ENCODE measurements at places on chromosomes 16 and 17.

DNA sequence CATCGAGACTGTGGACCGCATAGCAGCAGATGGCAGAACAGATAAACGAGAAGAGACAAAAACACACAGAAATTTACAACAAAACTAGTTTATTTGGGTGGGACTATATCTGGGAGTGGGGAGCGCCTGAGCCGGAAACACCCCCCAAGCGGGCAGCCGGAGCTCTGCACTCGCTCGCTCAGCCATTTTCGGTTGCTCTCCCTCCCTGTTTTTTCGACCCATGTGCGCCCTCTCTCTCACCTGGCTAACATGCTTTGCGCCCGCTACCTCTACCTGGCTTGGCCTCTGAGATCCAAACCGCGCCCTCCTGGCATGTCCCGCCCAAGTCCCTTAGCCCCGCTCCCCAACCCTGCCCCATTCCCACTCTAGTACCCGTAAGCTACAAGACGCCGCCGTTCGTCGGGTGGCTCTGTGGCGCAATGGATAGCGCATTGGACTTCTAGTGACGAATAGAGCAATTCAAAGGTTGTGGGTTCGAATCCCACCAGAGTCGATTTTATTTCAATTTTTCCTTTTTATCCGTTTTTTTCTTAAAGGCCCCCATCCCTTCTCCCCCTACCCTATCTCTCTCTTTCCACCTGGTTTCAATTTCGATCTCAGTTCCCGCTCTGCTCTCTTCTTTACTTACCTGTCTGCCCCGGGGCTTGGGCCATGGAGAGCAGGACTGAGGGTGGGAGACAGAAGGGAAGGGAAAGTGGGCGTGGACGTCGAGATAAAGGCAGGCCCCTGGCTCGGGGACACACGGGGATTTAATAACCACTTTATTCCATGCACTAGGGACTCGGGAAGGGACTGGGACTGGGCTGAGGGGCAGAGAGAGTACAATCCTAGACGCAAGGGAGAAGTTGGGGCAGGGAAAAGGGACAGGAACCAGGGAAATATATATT is 2.4 kb upstream of the ALOXE3 start:
- DNase-seq, result peak; percentile 89

GRCh38 chr17:52376137-52376536 is 217.6 kb upstream of the CA10 start:
- no peak for DNase-seq

DNA sequence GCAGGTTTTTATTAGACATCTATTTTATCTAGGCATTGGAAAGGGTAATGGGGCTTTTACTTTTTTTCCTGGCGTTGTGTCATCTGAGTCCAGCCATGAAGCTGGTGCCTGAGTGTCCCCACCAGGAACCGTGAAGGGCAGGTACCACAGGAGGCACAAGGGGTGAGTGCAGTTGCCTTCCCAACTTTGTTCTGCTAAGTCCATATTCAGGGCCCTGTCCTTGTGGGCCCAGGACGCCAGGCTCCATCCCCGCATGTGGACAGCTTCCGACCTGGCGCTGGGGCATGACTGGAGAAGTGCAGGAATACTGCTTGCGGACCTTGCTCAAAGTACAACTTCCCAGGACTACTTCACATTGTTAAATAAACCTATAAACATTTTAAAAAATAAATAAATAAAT is 60.6 kb downstream of the KPNA2 start:
- DNase-seq, result no peak

DNA sequence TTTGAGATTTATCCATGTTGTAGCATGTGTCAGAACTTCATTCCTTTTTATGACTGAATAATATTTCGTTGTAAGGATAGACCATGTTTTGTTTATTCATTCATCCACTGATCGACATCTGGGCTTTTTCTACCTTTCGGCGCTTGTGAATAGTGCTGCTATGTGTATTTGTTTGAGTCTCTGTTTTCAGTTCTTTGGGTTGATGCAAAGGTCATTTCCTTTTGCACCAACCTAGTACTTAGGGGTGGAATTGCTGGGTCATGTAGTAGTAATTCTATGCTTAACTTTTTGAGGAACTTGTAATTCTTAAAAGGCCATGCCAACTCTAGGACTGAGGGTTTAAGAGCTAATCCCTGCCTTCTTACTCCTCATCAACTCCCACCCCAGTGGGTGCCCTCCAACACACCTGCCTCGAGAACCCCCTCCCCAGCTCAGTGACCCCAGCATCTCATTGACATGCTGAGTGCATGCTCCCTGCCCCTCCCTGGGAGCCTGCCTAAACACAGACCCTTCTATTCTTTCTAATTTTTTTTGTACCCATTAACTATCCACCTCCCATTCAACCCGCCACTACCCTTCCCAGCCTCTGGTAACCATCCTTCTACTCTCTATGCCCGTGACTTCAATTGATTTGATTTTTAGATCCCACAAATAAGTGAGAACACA is 51.2 kb downstream of the ABAT start:
- DNase-seq, result no peak

DNA sequence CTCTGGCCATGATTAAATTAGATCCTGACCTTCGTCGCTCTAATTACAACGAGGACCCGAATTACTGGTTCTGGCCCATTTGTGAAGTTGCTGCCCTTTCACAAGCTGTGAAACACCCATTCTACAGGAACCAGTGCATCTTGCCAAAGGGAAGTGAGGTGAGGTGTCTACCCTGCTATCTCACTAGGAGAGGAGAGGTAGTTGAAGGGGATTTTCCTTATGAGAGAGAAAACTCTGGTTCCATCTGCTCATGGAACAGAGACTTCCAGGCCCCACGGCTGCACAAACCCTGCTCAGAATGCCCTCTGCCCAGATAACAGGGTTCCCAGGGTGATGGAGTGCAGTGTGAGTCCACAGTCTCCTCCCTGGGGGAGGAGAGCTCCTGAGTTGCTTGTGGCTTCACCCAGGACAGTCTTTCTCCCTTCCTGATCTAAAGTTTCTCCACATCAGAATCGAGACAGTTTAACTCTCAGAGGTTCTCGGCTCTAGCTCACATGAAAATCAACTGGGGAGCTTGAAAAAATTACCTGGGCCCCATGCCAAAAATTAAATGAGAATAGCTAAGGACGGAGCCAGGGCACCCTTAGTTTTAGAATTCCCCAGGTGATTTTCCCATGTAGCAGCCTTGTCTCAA is 7.8 kb upstream of the SSTR2 start:
- no peak for DNase-seq

DNA sequence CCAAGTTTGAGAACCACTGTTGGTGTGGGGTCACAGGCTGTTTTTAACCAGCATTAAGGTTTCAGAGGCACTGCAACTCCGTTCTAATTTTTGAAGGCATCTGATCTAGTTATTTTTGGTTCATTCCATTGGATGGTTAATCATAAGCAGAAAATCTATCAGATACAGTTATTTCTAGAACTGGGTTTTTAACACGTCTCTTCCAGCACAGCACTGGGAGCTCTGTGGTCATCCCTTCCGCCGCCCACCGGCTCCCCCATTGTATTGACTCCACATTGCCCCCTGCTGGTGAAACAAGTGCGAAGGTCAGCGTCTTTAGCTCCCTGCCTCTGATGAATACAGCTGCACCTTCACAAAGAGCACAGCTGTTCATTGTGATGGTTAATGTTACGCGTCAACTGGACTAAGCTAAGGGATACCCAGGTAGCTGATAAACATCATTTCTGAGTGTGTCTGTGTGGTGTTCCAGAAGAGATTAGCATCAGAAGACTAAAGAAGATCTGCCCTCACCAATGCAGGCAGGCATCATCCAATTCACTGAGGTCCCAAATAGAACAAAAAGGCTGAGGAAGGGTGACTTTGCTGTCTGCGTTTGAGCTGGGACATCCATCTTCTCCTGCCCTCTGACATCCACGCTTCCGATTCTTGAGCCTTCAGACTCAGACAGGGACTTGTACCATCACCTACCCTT is 8.5 kb downstream of the CCL18 start:
- DNase-seq, result no peak

- DNase-seq, result no peak
These were observed 34.6 kb downstream of the DCUN1D3 start for GRCh38 chr16:20865420-20866131.
